GM12892 (cell line): ENCODE measurements at places on chromosomes 1 and 21.

GRCh38 chr1:167789501-167789900 is 67.7 kb downstream of the MPZL1 start:
- DNase-seq = no peak

DNA sequence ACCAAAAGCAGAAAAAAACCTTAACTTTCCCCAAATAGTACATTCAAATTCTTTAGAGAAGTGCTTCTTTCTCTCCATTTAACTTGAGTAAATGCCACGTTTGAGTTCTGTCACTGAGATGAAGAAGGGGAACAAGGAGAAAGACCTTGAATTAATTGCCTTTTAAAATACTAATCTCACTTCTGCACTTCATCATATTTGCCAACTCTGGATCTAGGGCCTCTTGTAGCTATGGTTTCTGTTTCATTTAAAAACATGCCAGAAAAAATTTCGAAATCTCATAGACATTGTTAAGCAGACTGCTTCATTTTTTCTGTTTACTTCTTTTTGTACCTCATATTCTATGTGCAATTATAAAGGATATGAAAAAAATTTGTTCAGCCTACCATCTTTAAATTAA is 24.6 kb downstream of the MIXL1 start:
- no peak for DNase-seq

GRCh38 chr1:9615316-9616063 is 26.8 kb downstream of the TMEM201 start:
- DNase-seq = peak; percentile 66

- DNase-seq = no peak
Observed at GRCh38 chr1:244680667-244681066, 27.7 kb downstream of the DESI2 start.

- no peak for DNase-seq
Observed at GRCh38 chr1:22745669-22746585, 35.3 kb downstream of the EPHB2 start.
